ENCODE measurements at places on chromosomes 16 and 17. TPM values are rescaled to one million over a fixed set of nuclear protein-coding genes. Genes with fewer than 3 reads are reported as not detected.
A peak's percentile ranks its signal among the peaks of the same experiment; 100 is the strongest.

DNA sequence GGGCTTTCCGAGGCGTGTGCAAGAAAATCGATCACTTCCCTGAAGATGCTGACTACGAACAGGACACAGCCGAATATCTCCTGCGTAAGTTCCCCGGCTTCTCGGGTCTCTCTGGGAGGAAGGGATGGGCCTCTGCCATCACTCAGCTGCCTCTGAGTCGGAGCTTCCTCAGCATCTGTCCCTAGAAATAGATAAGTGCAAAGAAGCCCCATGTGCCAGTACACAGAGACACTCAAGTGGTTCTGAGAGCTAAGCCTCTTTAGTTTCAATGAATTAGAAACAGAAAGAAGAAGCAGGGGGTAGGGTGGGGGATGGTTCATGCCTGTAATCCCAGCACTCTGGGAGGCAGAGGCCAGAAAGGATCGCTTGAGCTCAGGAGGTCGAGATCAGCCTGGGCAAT, 90.6 kb downstream of the CACNG3 start:
- DNase-seq: no peak

DNA sequence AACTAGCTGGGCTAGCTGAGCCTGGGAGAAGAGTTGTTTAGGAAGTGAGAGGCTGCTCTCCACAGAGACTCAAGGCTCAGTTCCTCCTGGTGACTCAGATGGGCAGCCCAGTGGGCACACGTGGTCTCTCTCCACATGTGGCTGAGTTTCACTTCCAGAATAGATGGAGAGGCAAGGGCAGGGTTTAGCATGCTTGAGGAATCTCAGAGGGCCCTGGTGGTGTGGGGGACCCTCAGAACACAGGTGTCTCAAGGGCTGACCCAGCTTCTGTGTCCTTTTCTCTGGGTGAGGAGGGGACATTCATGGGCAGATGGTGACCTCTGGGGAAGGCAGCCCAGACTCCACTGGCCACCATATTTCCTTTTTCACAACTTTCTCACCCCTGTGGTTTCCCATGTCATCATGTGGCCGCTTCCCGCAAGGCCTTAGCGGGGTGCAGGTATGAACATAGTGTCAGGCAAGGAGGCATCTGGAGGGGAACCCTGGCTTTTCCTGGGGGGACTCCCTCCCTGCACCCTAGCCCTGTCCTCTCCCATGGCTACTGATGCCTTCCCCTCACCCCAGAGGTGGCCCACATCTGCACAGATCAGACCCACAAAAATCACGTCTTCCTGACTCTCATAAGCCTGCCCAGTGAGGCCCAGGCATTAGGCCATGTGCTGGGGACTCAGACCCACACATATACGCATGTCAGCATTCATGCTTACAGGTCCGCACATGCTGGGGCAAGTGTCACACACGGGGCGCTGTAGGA, 3.3 kb downstream of the GRN start:
- DNase-seq: peak; percentile 44

DNA sequence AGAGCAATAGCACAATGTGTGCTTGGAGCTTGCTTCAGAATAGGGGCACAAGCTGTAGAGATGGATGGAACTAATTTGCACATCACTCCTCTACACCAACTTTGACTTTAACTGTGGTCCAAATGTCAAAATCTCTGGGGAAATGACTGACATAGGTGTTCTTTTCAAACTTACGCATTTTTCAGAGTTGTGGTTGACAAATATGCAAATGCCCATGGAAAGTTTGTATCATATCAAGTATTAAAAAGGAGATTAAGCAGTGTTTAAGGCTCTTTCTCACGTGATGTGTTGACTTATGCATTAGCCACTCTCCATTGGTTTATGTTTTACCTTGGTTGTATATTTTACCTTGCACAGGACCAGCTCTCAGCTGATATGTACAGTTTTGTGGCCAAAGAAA, 77.1 kb downstream of the ELAC2 start:
- no peak for DNase-seq

The IL34 gene
- total RNA-seq: 2.2 TPM

The XYLT1 gene
- 23.1 TPM for total RNA-seq

The TBC1D3I gene
- total RNA-seq: 0.67 TPM
